ENCODE measurements at places on chromosomes 16 and 17.

DNA sequence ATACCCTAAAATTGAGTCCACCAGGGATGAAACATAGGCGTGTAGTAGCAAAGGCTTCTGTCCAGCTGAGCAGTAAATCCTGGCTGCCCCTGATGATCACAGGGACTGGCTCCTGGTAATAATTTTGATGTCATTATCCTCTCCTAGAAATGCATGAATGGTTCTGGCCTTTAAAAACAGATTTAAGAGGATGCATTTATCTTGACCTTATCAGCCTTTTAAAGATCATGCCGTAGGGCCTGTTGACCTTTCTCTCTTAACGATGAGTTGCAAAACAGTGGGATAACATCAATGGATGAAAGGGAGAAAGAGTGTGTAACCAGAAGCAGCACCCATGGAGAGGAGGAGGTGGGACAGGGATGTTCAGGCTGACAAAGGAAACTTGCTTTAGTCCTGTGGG, 128.5 kb downstream of the CA10 start:
- no peak for DNase-seq

- DNase-seq: no peak
These were observed 50.5 kb upstream of the KDM8 start for GRCh38 chr16:27152801-27153200.

DNA sequence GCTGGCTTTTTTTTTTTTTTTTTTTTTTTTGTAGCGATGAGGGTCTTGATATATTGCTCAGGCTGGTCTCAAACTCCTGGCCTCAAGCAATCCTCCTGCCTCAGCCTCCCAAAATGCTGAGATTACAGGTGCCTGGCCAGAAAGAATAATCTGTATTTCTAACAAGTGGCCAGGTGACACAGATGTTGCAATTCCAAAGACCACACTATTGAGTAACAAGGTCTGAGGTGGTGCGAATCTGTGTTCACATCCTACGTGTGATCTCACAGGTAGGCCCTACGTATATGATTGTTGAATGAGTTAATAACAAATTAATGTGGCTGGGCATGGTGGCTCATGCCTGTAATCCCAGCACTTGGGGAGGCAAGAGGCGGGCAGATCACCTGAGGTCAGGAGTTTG, 33.3 kb downstream of the OTOA start:
- no peak for DNase-seq

GRCh38 chr17:62187681-62188080, 122.6 kb upstream of the MED13 start:
- no peak for DNase-seq

- peak; percentile 80 for DNase-seq
These were observed 38.2 kb downstream of the HOXB1 start for GRCh38 chr17:48492401-48493298.

- no peak for DNase-seq
These were observed 215.6 kb upstream of the CDH5 start for GRCh38 chr16:66150698-66151482.

DNA sequence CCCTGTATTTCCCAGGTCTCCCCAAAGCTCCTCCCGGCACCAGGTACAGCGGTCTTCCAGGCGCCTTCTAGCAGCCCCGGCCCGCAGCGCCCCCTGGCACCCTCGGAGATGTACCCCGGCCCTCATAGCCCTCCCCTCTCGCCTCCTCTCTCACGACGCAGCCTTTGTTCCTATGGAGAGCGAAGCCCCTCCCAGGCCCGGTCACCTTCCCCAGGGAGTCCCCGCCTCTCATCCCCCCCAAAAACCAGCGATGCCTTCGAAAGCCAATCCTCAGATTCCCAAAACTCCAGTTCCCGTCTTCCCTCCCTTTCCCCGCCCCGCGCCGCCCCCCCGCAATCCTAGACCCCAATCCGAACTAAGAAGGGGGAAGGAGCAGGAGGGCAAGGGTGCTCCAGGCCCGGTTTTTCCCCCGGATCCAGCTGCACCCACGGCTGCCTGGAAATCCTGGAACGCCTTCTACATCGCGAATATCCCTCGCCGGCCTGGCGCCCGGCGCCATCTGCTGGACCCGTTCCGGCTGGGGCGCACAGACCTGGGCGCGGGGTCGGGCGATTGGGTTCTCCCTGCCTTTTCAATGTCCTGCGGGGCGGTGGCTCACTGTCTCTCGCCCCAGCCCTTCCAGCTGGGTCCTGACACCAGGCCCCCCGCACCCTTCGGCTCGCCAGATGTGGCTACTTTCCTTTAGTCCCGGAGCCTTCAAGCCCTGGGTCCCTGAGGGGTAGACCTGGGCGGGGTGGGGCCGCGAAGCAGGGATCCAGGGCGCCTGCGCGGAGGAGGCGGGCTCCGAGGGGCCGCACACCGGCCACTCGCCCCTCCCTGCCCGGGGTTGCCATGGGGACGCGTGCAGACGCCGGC, at the start of gene DNAH2:
DNAH2 (plus strand) TSS at position 844 of the 855 bp plus-strand sequence. CDS start 1,991 bp downstream, outside the sequence.
- peak; percentile 93 for DNase-seq

DNA sequence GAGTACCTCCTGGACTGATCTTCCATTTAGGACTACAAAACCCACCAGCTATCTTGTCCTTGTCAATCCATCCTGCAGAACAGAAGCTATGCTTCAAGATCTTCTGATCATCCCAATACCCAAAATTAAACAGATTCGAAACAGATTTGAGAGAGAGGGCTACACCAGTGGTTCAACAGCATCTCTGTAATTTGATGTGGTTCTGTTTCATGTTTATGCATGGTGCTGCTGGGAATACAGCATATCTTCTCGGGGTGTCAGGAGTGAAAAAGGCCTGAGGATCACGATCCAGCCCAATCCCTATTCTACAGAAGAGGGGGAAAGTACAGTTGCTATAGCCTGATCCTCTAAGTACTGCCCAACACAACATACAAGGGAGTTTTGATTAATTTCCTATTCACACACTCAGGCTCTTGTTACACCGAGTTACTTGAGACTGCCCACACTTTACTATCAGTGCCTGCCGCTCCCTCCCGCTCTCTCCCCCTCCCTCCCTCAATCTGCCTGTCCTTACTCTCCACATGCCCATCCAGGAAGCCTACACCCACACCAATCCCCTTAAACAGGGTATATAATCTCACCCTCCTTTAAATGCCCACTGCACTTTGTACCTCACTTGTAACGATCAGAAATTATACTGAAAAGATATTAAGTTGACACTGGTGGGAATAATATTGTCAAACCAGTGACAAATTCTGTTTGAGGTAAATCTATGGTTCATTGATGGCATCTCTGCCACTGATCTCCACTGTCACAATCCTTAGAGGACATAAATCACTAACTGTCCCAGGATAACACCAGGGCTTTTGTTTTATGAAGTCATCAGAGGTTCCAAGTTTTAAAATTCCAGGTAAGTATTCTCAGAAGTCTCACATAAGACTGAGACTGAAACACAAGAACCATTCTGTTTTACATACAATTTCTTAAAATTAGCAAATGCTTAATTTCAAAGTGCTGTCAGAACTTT, 89.3 kb upstream of the PLEKHM1 start:
- no peak for DNase-seq

DNA sequence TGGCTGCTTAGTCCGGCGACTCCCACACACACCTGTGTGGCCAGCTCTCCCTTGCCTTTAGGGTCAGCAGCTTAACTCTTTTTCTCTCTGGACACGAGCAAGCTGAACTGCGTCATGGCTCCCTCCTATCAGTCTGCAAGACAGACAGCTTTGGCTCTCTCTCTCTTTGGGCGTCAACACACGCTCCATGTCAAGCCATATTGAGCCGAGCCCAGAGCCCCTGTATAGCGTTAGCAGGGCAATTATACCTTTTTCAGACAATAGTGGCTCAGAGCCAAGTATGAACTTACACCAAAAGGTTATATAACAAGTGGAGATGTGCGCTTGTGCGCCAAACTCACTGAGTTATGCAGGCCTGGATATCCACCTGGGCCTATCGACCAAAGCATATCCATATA, 34.8 kb upstream of the APPBP2 start:
- DNase-seq: no peak

DNA sequence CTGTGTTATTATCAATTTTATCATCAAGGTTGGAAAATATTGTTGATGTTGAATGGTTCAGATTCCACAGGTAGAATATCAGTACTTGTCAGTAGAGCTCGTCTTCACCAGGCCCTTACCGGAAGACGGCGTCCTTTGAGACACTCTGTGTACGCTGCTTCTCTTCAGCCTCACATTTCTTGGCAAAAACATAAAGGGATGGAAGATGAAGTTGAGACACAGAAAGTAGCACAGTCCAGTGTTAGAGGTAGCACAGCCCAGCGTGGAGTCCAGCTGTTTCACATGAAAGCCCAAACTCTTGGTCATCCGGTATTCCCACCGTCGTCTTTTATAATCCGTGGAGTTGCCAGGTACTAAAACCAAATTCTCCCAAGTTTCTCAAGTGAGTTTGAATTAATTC, 30.4 kb downstream of the ATP2C2 start:
- DNase-seq: no peak

GRCh38 chr16:4389051-4389955, 17.7 kb downstream of the VASN start:
- DNase-seq: no peak

DNA sequence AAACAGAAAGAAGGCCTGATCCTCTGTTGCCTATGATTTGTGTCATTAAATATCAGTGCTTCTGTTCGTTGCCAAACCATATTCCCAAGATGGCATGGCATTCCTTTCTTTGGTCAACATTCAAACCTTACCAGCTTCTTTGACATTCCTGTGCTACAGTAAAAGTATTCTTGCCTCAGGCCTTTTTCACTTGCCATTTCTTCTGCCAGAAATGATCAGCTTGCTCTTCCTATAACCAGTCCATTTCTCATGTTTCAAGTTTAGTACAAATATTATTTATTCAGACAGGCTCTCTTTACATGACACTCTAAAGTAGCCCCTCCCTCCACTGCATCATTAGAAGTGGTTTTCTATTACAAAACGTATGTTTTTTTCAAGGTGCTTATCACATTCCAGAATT, 278.3 kb downstream of the KCNJ2 start:
- no peak for DNase-seq

GRCh38 chr17:80544655-80545498, at the start of gene RPTOR:
Gene RPTOR (plus strand): TSS chr17:80544838. CDS start chr17:80545630, 792 bp downstream.
- peak; percentile 84 for DNase-seq

DNA sequence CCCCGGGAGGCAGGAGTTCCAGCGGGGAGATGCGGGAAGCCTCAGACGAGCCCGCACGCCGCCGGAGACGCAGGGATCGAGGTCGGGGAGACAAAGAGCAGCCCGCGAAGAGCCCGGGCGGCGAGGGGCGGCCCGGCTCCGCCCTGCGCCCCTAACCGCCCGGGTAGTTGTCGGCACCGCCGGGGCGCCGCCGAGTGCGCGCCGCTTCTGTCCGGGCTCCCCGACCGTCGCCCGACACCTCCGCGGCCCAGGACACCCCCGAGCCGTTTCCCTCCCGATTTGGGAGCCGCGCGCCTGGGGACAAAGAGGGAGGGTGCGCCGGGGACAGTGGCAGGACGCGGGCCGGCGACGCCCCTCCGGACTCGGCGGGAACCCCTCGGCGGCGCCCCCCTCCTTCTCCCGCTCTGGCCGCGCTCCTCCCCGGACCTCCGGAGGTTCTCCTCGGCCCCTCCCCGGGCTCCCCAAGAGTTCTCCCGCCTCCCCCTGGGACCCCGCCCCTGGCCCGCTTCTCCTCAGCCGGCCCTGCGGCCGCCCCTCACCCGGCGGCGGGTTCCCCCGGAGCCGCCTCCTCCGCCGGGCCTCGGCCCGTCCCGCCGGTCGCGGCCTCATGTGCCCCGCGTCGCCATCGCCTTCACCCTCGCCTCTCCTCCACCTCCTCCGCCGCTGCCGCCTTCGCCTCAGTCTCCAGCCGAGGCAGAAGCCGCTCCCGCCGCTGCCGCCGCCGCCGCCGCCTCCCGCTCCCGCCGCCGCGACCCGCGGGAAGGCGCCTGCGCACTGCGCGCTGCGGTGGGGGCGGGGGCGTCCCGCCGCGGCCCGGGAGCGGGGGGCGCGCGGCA, at the start of gene GJC1:
GJC1 (minus strand) TSS at position 765 of the 836 bp plus-strand sequence. CDS start 24,470 bp downstream, outside the sequence.
- peak; percentile 47 for DNase-seq

DNA sequence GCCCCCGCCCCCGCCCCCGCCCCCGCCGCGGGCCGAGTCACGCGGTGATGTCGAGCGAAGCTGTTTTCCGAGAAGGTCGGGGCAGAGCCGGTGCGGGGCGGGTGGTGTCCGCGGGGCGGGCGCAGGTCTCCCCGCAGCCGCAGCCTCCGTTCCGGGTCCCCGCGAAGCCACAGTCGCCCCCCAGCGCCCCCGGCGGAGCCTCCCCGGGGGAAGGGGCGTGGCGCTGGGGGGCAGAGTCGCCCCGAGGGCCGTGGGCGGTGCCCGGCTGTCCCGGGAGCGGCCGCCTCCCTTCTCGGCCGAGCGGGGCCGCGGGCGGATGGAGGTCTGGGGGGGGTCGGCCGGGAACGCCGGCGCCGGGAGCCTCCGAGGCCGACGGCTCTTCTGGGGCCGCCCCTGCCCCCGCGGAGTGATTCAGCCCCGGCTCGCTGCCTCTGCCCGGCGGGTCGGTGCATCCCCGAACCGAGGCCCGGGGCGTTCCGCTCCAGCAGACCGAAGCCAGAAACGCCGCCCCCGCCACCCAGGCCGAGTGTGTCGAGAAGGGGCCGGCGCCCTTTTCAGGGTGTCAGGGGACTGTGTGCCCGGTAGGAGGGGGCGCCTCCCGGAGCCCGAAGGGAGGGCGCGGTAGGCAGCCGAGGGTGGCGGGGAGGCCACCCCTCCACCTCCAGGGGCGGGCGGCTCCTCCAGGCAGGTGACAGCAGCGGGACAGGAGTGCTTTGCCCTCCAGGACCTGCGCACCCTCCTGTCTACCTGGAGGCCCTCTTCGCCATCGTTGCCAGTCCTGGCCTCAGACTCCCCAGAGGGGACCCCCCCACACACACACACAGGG, 1.7 kb downstream of the METRNL start:
- no peak for DNase-seq

GRCh38 chr16:1290860-1291575, 18.4 kb upstream of the UBE2I start:
- DNase-seq: no peak

DNA sequence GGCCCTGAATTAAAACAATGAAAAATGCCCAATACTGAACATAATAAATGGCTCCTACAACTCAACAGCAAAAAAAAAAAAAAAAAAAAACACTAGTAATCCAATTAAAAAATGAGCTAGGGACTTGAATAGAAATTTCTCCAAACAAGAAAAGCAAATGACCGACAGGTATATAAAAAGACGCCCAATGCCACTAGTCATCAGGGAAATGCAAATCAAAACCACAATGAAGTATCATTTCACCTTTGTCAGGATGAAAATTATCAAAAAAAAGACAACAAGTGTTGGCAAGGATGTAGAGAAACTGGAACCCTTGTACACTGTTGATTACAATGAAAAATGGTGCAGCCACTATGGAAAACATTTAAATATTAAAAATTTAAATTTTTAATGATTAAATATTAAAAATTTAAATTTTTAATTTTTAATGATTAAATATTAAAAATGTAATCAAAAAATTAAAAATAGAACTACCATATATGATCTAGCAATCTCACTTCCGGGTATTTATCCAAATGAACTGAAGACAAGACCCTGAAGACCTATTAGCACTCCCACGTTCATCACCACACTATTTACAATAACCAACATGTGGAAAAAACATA, 28.1 kb downstream of the BBS2 start:
- DNase-seq: no peak

All from NCI-H1436 (cell line).